ENCODE measurements at places on chromosomes 7 and 10. TPM values are rescaled to one million over a fixed set of nuclear protein-coding genes. Genes with fewer than 3 reads are reported as not detected.
A peak's percentile ranks its signal among the peaks of the same experiment; 100 is the strongest.

GRCh38 chr7:135430626-135431025 lies 79.3 kb downstream of the CNOT4 start:
- H3K27me3 ChIP-seq = no peaks in the 10 kb centered on the region
- no peak overlapping the region for H3K4me3 ChIP-seq
- peaks cover 8% of the 10 kb centered on the region for H3K4me1 ChIP-seq
- no peak overlapping the region for H3K27ac ChIP-seq

Gene UNC5B
- total RNA-seq = not detected

GRCh38 chr7:116591202-116592040 lies 66.6 kb downstream of the CAV1 start:
- no peak overlapping the region for H3K4me3 ChIP-seq
- H3K27ac ChIP-seq = no peak overlapping the region
- peaks cover 32% of the 10 kb centered on the region for H3K27me3 ChIP-seq
- H3K36me3 ChIP-seq = no peaks in the 10 kb centered on the region

- peaks cover 4% of the 10 kb centered on the region for H3K36me3 ChIP-seq
- H3K4me3 ChIP-seq = no peak overlapping the region
- peaks cover 14% of the 10 kb centered on the region for H3K4me1 ChIP-seq
- no peak overlapping the region for H3K27ac ChIP-seq
- no peak for DNase-seq
- H3K27me3 ChIP-seq = no peaks in the 10 kb centered on the region
Measured at GRCh38 chr7:2570021-2570420, 11.2 kb downstream of the IQCE start.

GRCh38 chr7:85630904-85631600 lies 444.2 kb upstream of the SEMA3D start:
- H3K4me3 ChIP-seq = no peak overlapping the region
- H3K27me3 ChIP-seq = no peaks in the 10 kb centered on the region
- no peak overlapping the region for H3K27ac ChIP-seq
- no peaks in the 10 kb centered on the region for H3K4me1 ChIP-seq

GRCh38 chr7:71210220-71210619 lies 78.3 kb downstream of the GALNT17 start:
- DNase-seq = no peak
- no peaks in the 10 kb centered on the region for H3K27me3 ChIP-seq
- H3K27ac ChIP-seq = no peak overlapping the region
- H3K36me3 ChIP-seq = no peaks in the 10 kb centered on the region
- no peaks in the 10 kb centered on the region for H3K4me1 ChIP-seq

Gene SFRP4
- total RNA-seq = not detected

Gene ANXA8L1
- total RNA-seq = not detected

DNA sequence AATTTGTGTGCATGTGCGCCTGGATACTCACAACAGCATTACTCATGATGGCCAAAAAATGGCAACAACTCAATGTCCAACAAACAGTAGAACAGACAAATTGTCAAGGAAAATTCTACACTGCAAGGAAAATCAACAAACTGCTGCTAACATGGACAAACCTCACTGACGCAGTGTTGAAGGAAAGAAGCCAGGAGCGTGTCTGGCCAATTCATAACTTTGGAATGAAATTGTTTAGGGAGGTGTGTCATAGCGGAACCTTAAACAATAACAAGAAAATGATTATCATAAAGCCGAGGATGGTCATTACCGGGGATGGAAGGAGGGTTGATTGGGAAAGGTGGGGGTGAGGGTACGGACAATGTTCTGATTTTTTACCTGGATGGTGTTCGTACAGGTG lies 29.1 kb downstream of the ALOX5 start:
- H3K4me1 ChIP-seq = peaks cover 9% of the 10 kb centered on the region
- H3K27ac ChIP-seq = no peak overlapping the region
- H3K4me3 ChIP-seq = no peak overlapping the region

DNA sequence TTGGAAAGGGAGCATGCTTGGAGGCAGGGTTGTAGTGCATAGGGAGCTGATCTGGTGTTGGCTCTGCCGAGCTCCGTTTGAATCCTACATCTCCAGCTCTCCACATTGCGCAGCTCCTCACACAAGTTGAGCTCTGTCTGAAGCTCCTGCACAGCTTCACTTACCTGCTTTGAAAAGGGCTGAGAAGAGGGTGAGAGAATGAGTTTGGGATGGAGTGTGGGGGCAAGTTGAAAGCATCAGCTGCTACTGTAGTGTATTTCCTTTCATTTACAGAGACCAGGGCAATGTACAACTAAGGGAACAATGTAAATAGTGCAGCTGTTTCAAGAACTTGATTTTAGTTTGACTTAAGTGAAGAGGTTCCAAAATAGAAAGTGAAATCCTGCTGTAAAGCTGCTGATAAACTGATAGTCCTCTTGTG lies 88.5 kb downstream of the VTI1A start:
- peaks cover 28% of the 10 kb centered on the region for H3K4me1 ChIP-seq
- no peak for DNase-seq
- peaks cover 39% of the 10 kb centered on the region for H3K36me3 ChIP-seq
- peak overlapping the region; percentile 11 for H3K27ac ChIP-seq
- no peak overlapping the region for H3K4me3 ChIP-seq

Gene LRRN3
- 196 TPM for total RNA-seq

- no peaks in the 10 kb centered on the region for H3K36me3 ChIP-seq
- DNase-seq = no peak
- no peaks in the 10 kb centered on the region for H3K4me1 ChIP-seq
- H3K4me3 ChIP-seq = no peak overlapping the region
- no peak overlapping the region for H3K27ac ChIP-seq
- peaks cover 3% of the 10 kb centered on the region for H3K27me3 ChIP-seq
Measured at GRCh38 chr10:122154545-122155366, 116.3 kb upstream of the BTBD16 start.

- no peaks in the 10 kb centered on the region for H3K36me3 ChIP-seq
- H3K27ac ChIP-seq = no peak overlapping the region
- no peak for DNase-seq
- no peaks in the 10 kb centered on the region for H3K4me1 ChIP-seq
- H3K27me3 ChIP-seq = no peaks in the 10 kb centered on the region
- H3K4me3 ChIP-seq = no peak overlapping the region
Measured at GRCh38 chr10:106772957-106773356, 391.5 kb downstream of the SORCS1 start.

DNA sequence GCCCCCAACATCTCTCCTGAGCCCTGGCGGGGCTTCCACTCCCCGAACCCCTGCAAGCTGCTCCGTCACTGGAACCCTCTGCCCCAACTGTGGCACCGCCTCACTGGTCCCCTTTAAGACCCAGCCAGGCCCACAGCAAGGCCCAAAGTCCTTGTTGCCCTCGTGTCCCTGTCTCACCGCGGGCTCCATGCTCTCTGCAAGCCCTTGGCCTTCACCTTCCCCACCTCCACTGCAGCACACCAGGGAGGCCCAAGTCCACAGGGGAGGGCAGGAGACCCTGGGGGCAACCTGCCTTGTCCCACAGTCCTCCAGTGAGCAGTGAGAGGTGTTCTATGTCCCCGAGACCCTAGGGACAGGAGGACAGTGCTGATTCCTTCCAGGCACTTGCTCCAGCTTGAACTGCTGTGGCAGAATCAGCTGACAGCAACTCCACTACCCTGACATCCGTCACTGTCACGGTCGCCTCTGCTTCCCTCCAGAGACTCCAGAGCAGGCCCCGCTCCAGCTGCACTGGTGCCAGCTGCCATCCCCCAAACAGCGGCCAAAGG lies 105.3 kb downstream of the CYTH3 start:
- H3K27me3 ChIP-seq = no peaks in the 10 kb centered on the region
- no peak overlapping the region for H3K27ac ChIP-seq
- DNase-seq = no peak
- no peak overlapping the region for H3K4me3 ChIP-seq
- peaks cover 11% of the 10 kb centered on the region for H3K4me1 ChIP-seq

Gene TLX1
- not detected for total RNA-seq

- no peaks in the 10 kb centered on the region for H3K36me3 ChIP-seq
- no peaks in the 10 kb centered on the region for H3K4me1 ChIP-seq
- no peak overlapping the region for H3K27ac ChIP-seq
- H3K27me3 ChIP-seq = peaks cover 4% of the 10 kb centered on the region
Measured at GRCh38 chr7:157111311-157111710, 27.4 kb upstream of the UBE3C start.

Gene SMO
- not detected for total RNA-seq

DNA sequence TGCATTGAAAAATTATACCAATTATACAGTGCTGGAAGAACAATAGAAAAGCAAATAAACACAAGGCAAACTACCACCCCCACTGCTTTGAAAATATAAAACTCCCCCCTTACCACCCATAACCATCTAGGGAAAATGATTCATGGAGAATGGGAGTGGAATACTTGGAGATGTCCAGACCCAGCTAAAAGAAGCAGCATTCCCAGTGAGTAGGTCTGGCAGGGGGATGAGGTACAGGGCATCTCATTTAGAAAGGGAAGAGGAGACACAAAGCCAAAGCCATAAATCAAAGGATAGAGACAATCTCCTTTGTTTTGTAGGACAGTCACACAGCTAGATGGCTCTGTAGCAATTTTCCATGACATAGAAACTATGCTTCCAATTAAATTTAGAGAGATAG lies 36.0 kb upstream of the DGKI start:
- H3K27ac ChIP-seq = no peak overlapping the region
- H3K36me3 ChIP-seq = peaks cover 35% of the 10 kb centered on the region
- no peak for DNase-seq
- H3K4me1 ChIP-seq = peaks cover 11% of the 10 kb centered on the region

Gene CALHM3
- total RNA-seq = 0.45 TPM

DNA sequence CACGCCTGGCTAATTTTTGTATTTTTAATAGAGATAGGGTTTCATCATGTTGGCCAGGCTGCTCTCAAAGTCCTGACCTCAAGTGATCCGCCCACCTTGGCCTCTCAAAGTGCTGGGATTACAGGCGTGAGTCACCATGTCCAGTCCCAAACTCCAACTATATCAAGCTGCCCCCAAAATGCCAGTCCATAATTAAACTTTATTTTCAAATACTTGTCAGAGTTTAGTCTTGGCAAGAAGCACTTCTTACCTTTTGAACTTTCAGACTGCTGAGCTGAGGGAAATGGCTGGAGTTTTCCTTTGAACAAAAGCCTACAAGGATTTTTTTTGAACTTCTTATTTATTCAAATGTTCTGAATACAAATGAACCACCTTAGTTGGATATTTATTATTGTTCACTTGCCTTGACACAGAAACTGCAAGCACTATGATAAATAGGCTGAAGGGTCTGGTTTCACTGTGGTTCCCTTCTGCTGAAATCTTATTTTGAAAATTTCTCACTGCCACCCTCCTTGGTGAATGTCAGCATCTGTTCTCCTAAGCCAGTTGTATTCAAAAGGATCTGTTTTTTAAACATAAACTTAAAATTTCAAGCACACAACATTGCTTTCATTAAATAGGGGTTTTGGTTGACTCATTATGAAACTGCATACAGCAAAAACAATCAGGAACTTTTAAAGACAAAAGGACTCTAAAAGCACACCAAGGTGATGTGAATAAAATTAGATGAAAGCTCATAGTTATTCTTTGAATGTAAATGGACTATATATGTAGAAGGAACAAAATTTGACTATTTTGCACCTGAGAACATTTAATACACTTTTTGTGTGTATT lies 101.7 kb upstream of the SLC26A5 start:
- no peak overlapping the region for H3K27ac ChIP-seq
- no peaks in the 10 kb centered on the region for H3K36me3 ChIP-seq
- H3K4me1 ChIP-seq = no peaks in the 10 kb centered on the region
- peaks cover 18% of the 10 kb centered on the region for H3K27me3 ChIP-seq
- DNase-seq = no peak

DNA sequence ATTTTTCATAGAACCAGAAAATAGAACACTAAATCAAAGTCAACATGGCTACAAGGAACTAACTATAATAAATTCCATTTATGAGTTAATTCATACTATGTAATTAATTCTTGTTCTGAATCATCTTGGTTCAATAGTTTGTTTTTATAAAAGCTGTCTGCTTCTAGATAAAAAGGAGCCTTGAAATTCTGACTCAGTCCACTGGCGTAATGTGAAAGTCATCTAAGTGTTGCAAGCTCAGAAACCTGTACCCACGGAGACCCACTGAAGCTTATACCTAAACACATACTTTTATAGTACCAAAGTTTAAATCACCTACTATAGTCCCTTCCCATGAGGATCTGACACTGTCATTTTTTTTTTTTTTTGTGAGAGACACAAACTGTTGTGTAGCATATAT lies 489.4 kb downstream of the SEMA3D start:
- DNase-seq = no peak
- H3K36me3 ChIP-seq = no peaks in the 10 kb centered on the region
- H3K27me3 ChIP-seq = no peaks in the 10 kb centered on the region
- H3K4me1 ChIP-seq = no peaks in the 10 kb centered on the region
- no peak overlapping the region for H3K4me3 ChIP-seq

- H3K4me3 ChIP-seq = peak overlapping the region; percentile 39
- peak; percentile 70 for DNase-seq
- peaks cover 78% of the 10 kb centered on the region for H3K4me1 ChIP-seq
- H3K27me3 ChIP-seq = no peaks in the 10 kb centered on the region
- H3K27ac ChIP-seq = peak overlapping the region; percentile 78
- H3K36me3 ChIP-seq = no peaks in the 10 kb centered on the region
Measured at GRCh38 chr10:70575874-70576802, 26.4 kb downstream of the PRF1 start.

Gene ZNF438
- 2.6 TPM for total RNA-seq

DNA sequence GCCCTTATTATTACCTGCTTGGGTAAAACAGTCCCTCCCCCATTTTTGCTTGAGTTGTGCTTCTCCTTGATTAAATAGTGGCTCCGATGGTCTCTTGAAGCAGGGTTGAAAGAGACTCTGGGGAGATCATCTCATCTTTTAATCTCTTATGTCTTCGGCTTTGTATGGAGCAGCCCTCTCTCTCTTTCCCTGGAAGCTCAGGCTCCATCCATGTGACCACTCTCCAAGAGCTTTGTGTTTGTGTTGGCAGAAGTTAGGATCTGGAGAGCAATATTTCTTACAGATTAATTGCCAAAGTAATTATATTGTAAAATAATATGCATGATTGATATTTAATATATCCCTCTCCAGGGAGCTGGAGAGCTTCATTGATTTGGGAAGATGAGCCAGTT lies 76.9 kb downstream of the LRRC4 start:
- H3K36me3 ChIP-seq = peaks cover 4% of the 10 kb centered on the region
- H3K27ac ChIP-seq = no peak overlapping the region
- no peak for DNase-seq

GRCh38 chr7:80771523-80771922 lies 133.1 kb downstream of the CD36 start:
- no peaks in the 10 kb centered on the region for H3K4me1 ChIP-seq
- DNase-seq = no peak
- H3K36me3 ChIP-seq = no peaks in the 10 kb centered on the region
- no peaks in the 10 kb centered on the region for H3K27me3 ChIP-seq
- H3K4me3 ChIP-seq = no peak overlapping the region
